A549 treated with DMSO at 1 μM for 4 hours (cell line): ENCODE measurements at places on chromosomes 3 and 15. TPM values are rescaled to one million over a fixed set of nuclear protein-coding genes. Genes with fewer than 3 reads are reported as not detected.

AADAC gene
- total RNA-seq: 18.4 to 23.3 TPM (median 21.6 TPM) in 5 replicates

IQCF5 gene
- total RNA-seq: not detected in 5 replicates

MEX3B gene
- total RNA-seq: 4.6 to 6.7 TPM (median 5.4 TPM) in 5 replicates

APOD gene
- 0.48 to 0.95 TPM (median 0.55 TPM) in 5 replicates for total RNA-seq

GATM gene
- total RNA-seq: 2.3 to 3.1 TPM (median 2.5 TPM) in 5 replicates

CCDC39 gene
- 0.13 TPM in 1 of 5 replicates, not detected in the others for total RNA-seq

RASL12 gene
- 0.06 to 0.28 TPM (median 0.19 TPM) in 5 replicates for total RNA-seq

GXYLT2 gene
- 1.2 to 2.2 TPM (median 1.7 TPM) in 5 replicates for total RNA-seq

GOLGA8G gene
- 0.04 TPM in 1 of 5 replicates, not detected in the others for total RNA-seq

LAMB2 gene
- total RNA-seq: 87.0 to 93.1 TPM (median 91.1 TPM) in 5 replicates

RARRES1 gene
- 7.6 to 11.0 TPM (median 10.3 TPM) in 5 replicates for total RNA-seq

OR5H1 gene
- total RNA-seq: not detected in 5 replicates

DUOX2 gene
- total RNA-seq: 0.01 to 0.09 TPM (median 0.04 TPM) in 5 replicates

PKM gene
- total RNA-seq: 3,387 to 3,812 TPM (median 3,620 TPM) in 5 replicates

EID1 gene
- total RNA-seq: 104 to 131 TPM (median 122 TPM) in 5 replicates

CD86 gene
- not detected in 5 replicates for total RNA-seq

NPAP1 gene
- not detected in 5 replicates for total RNA-seq

FBXO40 gene
- not detected in 5 replicates for total RNA-seq

LRRC31 gene
- 0.05 TPM in 1 of 5 replicates, not detected in the others for total RNA-seq

DAZL gene
- not detected in 5 replicates for total RNA-seq

PLA2G4E gene
- total RNA-seq: not detected in 5 replicates

ACP3 gene
- total RNA-seq: 0.02 TPM in 1 of 5 replicates, not detected in the others

CADPS gene
- not detected in 5 replicates for total RNA-seq

LRRC15 gene
- 0.14 to 0.25 TPM (median 0.17 TPM) in 5 replicates for total RNA-seq

PLA2G4D gene
- total RNA-seq: not detected in 5 replicates

SLC22A13 gene
- total RNA-seq: 0.05 to 0.09 TPM in 2 of 5 replicates, not detected in the others
